ENCODE measurements at places on chromosomes 4 and X.

GRCh38 chr4:181507180-181507835 is 735.9 kb upstream of the TENM3 start:
- H3K27me3 ChIP-seq, result peaks cover 40% of the 10 kb centered on the region
- no peak overlapping the region for H3K27ac ChIP-seq
- no peaks in the 10 kb centered on the region for H3K4me1 ChIP-seq
- DNase-seq, result no peak

GRCh38 chr4:164204434-164204833 is 549.5 kb upstream of the SMIM31 start:
- peak; percentile 92 for DNase-seq
- no peak overlapping the region for H3K4me3 ChIP-seq
- no peaks in the 10 kb centered on the region for H3K36me3 ChIP-seq
- H3K27ac ChIP-seq, result peak overlapping the region; percentile 74
- peaks cover 20% of the 10 kb centered on the region for H3K4me1 ChIP-seq
- no peaks in the 10 kb centered on the region for H3K27me3 ChIP-seq

DNA sequence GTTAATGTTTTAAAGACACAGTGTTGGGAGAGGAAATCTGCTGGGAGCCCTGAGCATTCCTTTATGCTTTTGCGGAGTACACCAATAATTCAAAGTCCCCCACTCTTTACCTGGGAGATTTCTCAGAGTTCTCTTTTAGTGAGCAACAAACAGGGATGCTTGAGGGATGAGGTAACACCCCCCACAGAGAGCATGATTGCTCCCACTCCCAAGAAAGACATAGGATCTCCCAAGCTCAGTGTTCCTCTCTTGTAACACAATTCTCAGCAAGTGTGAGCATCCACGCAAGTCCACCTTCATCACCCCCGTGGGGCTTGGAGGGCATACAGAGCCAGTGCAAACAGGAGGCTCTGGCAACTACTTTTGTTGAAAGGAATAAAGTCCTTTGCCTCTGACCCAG is 36.1 kb downstream of the GSPT2 start:
- H3K27me3 ChIP-seq, result peaks cover 32% of the 10 kb centered on the region
- no peak overlapping the region for H3K27ac ChIP-seq
- DNase-seq, result no peak

DNA sequence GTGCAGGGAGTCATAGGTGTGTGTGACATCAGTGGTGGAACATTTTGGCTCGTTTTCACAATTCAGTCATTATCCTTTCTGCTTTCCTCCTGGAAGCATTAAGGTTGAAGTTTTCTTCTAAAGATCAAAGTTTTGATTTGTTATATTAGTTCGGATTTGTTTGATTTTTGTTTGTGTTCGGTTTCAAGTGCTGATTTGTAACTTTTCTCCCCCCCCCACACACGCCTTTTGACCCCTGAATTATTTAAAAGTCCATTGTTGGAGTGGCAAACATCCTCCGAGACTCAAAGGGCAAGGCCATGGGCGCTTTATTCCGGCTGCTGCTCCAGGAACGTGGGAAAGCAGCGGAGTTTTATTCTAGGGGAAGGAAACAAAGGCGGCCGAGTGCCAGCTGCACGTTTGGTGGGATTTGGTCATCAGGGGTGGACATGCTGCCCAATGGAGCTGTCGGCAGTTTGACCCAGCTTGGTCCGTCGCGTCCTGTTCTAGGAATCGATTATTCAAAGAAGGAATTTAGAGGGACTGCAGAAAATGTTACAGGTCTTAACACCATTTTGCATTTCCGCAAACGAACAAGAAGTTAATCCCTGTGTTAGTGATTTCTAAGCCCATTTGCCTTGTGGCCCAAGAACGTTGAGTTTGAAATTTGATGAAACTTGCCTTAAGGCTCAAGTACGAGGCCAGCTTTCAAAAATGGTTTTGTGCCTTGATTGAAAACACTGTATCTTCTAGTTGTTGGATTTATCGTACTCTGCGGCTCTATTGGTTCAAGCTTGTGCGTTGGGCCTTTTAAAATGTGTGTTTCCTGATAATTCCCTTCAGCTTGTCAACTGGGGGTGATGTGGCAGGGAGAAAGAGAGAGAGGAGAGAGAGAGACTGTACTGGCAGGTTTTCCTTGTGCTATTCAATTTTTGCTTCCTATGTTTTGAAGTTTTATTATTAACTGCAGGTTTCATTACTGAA is 565 bp upstream of the ZNF41 start:
- H3K27ac ChIP-seq, result peak overlapping the region; percentile 86
- peak; percentile 25 for DNase-seq
- H3K27me3 ChIP-seq, result no peaks in the 10 kb centered on the region
- peak overlapping the region; percentile 92 for H3K4me3 ChIP-seq
- no peaks in the 10 kb centered on the region for H3K36me3 ChIP-seq
- peaks cover 25% of the 10 kb centered on the region for H3K4me1 ChIP-seq

DNA sequence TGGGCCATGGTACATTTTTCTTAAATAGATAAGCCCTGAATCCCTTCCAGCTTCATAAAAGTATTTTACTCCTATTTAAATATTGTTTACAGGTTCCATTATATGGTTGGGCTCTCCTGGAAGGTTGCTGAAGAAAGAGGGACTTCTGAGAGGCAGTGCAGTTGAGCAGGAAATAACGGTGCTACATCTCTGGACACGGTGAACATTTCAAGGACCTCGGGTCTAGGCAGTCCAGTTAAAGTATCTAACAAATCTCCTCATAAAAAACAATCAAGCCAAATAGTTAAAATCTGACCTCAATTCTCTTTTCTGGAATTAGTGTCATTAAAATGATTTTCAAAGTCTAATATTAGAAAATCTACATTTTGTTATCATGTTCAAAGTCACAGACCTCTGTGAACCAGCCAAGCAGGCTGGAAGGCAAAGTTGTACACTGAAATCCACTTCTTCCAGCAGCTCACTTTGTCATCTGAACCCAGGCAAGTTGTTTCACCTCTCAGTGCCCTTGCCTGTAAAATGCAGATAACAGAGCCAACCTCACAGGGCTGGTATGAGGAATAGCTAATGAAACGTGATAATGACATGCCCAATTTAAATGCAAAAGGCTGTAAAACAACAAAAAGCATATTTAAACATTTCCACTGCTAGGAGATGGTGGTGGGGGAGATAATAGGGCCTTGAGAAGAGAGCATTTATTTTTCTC is 267.0 kb upstream of the KLF3 start:
- H3K4me1 ChIP-seq, result no peaks in the 10 kb centered on the region
- H3K27me3 ChIP-seq, result no peaks in the 10 kb centered on the region
- no peaks in the 10 kb centered on the region for H3K36me3 ChIP-seq
- H3K4me3 ChIP-seq, result no peak overlapping the region

DNA sequence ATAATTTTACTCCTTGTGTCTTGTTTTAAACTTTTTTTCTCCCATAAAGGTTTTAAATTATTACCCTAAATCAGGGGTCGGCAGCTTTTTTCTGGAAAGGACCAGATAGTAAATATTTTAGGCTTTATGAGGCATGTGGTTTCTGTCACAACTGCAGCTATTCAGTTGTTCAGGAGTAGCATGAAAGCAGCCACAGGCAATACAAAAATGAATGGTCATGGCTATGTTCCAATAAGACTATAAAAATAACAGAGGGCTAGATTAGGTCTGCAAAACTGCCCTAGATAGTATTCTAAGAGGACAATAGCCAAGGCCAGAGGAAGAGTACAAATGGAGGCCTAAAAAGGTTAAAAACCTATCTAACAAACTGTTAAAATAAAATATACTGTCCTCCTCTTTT is 24.6 kb downstream of the HERC5 start:
- DNase-seq, result no peak
- H3K4me3 ChIP-seq, result no peak overlapping the region
- H3K27me3 ChIP-seq, result no peaks in the 10 kb centered on the region
- no peaks in the 10 kb centered on the region for H3K36me3 ChIP-seq
- no peak overlapping the region for H3K27ac ChIP-seq

- no peaks in the 10 kb centered on the region for H3K27me3 ChIP-seq
- DNase-seq, result no peak
- H3K27ac ChIP-seq, result no peak overlapping the region
- H3K4me3 ChIP-seq, result no peak overlapping the region
- H3K4me1 ChIP-seq, result no peaks in the 10 kb centered on the region
Observed at GRCh38 chrX:6149060-6149872, 79.4 kb downstream of the NLGN4X start.

DNA sequence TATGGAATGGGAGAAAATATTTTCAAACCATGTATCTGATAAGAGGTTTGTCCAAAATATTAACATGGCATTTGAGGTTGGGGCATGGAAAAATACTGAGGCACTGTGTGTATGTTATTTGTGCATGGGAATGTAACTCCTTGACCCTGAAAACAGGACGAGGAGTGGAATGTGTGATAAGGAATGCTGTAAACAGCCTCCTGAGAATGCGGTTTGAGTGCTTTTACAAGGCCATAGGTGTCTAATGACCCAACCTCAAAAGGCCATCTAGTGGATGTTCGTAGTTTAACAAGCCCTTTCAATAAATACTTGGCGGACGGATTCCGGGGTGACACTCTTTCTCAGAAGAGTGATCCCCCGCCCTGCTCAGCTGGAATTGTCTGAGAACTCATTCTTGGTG is 162.9 kb upstream of the USP9X start:
- no peaks in the 10 kb centered on the region for H3K27me3 ChIP-seq
- H3K36me3 ChIP-seq, result no peaks in the 10 kb centered on the region
- H3K27ac ChIP-seq, result no peak overlapping the region
- DNase-seq, result peak; percentile 81

DNA sequence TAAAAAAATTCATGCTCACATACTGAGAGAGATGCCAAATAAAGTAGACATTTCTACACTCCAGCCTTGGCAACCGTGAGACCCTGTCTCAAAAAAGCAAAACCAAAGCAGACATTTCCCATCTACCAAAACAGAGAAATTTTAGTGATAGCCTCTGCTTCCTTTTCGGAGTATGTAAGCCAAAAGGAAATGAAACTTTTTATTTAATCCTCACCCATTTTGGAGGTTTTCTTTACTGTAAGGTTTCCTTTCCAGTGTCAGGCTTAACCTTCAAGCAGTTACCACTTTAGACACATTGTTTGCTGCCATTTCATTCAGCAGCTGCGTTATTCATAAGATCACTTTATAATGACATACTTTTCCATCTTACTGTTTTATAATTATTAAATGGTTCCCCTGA is 15.9 kb downstream of the ADD1 start:
- H3K27me3 ChIP-seq, result no peaks in the 10 kb centered on the region
- no peak overlapping the region for H3K27ac ChIP-seq
- peaks cover 4% of the 10 kb centered on the region for H3K36me3 ChIP-seq
- H3K4me3 ChIP-seq, result no peak overlapping the region
- no peak for DNase-seq

GRCh38 chr4:96343836-96344235 is 503.9 kb downstream of the PDHA2 start:
- DNase-seq, result no peak
- no peaks in the 10 kb centered on the region for H3K36me3 ChIP-seq
- H3K27ac ChIP-seq, result no peak overlapping the region

DNA sequence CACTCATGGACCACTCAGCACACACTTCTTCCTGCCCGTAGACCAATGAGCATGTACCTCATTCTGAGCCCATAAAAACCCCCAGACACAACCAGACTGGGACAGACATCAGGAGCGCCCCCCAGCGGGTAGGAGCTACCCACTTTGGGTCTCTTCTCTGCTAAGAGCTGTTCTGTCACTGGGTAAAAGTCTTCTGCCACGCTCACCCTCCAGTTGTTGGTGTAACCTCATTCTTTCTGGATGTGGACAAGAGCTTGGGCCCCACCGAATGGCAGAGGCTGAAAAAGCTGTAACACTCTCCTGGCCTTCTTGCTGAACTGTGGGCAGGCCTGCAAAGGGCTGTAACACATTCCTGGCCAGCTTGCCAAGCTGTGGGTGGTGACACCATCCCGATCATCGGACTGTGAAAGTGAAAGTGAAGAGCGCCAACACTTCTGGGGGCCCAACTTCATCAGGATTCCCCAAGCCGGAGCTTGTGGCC is 137.6 kb downstream of the TECRL start:
- H3K27me3 ChIP-seq, result no peaks in the 10 kb centered on the region
- peak; percentile 49 for DNase-seq
- H3K36me3 ChIP-seq, result no peaks in the 10 kb centered on the region
- H3K4me1 ChIP-seq, result no peaks in the 10 kb centered on the region
- H3K27ac ChIP-seq, result no peak overlapping the region
- peak overlapping the region; percentile 68 for H3K4me3 ChIP-seq

GRCh38 chrX:78693536-78693935 is 34.4 kb upstream of the RTL3 start:
- no peaks in the 10 kb centered on the region for H3K27me3 ChIP-seq
- no peaks in the 10 kb centered on the region for H3K4me1 ChIP-seq
- no peak overlapping the region for H3K4me3 ChIP-seq
- DNase-seq, result no peak

DNA sequence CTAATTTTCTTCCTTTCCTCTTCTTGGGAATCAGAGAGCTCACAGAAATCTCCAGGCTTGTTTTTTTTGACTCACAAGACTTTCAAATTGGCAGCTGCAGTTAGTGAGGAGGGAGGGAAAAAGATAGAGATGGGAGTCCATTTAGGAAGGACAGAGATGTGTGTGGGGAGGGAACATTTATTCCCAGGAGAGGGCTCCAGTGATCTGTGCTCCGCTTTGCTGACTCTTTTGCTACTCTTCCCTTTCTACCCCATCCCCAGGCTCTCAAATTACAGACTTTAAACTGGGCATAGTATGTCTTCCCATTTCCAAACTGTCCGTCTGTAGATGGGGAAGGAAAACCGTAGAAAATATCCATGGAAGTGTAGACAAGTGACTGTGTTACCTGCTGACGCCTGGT is 39.1 kb upstream of the UCP1 start:
- peaks cover 7% of the 10 kb centered on the region for H3K4me1 ChIP-seq
- no peaks in the 10 kb centered on the region for H3K27me3 ChIP-seq
- H3K4me3 ChIP-seq, result no peak overlapping the region
- no peak for DNase-seq

- no peak overlapping the region for H3K4me3 ChIP-seq
- DNase-seq, result no peak
- H3K27me3 ChIP-seq, result no peaks in the 10 kb centered on the region
- no peaks in the 10 kb centered on the region for H3K4me1 ChIP-seq
Observed at GRCh38 chr4:184364100-184364921, 110.0 kb downstream of the IRF2 start.
